KBM-7 (cell line): ENCODE measurements at places on chromosomes 7 and 10.

DNA sequence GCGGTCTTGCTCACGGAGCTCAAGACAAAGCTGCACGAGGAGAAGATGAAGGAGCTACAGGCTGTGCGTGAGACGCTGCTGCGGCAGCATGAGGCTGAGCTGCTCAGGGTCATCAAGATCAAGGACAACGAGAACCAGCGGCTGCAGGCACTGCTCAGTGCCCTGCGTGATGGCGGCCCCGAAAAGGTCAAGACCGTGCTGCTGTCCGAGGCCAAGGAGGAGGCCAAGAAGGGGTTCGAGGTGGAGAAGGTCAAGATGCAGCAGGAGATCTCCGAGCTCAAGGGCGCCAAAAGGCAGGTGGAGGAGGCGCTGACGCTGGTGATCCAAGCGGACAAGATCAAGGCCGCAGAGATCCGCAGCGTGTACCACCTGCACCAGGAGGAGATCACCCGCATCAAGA, 51.4 kb downstream of the JAKMIP3 start:
- DNase-seq: no peak

GRCh38 chr10:49001402-49001801, 61.8 kb upstream of the LRRC18 start:
- peak; percentile 6 for DNase-seq

GRCh38 chr10:15642095-15642494, 77.6 kb downstream of the ITGA8 start:
- DNase-seq: no peak

GRCh38 chr7:121913947-121914675, 41.1 kb downstream of the PTPRZ1 start:
- no peak for DNase-seq

DNA sequence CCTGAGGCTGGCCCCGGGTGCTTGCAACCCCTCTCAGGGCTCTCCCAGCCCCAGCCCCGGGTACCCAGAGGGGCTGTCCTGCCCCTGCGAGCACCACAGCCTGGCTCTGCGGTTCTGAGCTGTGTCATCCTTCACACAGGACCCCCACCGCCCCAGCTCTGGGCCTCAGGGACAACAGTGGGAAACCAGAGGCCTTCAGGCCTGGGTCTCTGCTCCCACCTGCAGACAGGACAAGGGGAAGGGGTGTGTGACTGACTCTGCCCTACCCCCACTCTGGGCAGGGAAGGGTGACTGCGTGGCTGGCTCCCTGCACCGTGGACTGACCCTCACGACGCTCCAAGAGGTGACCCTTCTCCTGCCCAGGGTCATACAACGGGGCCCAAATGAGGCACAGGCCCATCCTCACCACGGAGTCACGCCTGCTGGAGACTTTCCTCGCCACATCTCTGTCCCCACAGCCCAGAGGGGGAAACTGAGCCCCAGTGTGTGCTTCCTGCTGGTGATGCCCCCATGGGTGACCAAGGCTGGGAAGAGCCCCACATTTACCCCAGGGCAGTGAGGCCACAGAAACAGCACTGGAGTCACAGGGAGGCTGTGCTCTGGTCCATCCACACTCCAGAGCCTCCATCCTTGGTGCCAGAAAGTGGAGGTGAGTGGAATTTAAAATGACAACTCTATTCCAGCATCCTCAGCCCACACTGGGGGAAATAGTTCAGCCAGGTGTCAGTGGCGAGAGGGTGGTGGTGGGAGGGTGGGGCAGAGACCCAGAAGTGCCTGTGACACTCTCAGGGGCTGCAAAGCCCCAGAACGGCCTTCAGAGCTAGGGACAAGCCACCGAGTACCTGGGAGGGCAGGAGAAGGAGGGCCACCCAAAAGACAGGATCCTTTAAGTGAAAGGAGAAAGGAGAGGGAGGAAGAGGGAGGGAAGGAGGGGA, 13.6 kb downstream of the CAMK2B start:
- DNase-seq: no peak

- DNase-seq: peak; percentile 11
These were observed at the start of gene SEMA3E for GRCh38 chr7:83648464-83649241. SEMA3E (minus strand) TSS chr7:83649139.

GRCh38 chr10:133461027-133461426, 7.3 kb downstream of the SCART1 start:
- DNase-seq: no peak

DNA sequence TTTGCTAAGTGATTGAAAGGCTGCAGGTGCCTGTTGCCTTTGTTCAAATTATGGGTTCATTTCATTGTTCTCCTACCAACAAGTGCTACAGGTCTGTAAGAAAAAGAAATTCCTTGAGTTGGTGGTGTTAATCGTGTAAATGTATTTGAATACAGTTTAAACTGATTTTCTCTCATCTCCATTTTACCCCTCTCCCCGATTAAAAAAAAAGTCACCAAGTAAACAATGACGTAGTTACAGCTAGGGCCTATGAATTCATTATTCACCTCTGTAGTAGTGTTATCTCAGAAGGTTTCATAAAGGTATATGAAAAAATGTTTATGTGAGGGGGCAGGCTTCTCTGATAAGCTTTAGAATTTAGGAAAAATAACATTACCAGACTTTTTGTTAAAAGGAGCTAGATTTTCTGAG, 1.1 kb downstream of the REEP3 start:
- DNase-seq: no peak

DNA sequence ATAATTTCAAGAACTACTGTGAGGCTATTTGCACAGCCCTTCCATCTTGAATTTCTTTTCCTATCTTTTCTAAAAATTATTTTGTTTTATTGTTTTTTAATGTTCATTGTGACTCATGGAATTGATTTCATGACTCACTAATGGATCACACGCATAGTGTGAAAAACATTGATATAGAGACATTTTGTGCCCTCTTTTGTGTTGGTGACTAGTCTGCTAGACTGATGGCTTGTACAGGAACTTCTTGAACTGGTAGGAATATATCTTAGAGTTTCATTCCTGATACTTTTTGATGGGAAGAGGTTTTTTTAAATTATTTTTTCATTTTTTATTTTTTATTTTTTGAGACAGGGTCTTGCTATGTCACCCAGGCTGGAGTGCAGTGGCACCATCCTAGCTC, 12.6 kb upstream of the NOC3L start:
- no peak for DNase-seq

DNA sequence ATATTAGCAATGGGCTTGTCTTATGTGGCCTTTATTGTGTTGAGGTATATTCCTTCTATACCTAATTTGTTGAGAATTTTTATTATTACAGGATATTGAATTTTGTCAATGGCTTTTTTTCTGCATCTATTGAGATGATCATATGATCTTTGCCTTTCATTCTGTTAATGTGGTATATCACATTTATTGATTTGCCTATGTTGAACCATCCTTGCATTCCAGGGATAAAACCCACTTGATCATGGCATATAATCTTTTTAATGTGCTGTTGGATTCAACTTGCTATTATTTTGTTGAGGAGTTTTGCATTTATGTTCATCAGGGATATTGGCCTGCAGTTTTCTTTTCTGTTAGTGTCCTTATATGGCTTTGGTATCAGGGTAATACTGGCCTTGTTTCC, 91.8 kb upstream of the KLF14 start:
- no peak for DNase-seq

- no peak for DNase-seq
These were observed 9.8 kb downstream of the TNS3 start for GRCh38 chr7:47572094-47572445.

DNA sequence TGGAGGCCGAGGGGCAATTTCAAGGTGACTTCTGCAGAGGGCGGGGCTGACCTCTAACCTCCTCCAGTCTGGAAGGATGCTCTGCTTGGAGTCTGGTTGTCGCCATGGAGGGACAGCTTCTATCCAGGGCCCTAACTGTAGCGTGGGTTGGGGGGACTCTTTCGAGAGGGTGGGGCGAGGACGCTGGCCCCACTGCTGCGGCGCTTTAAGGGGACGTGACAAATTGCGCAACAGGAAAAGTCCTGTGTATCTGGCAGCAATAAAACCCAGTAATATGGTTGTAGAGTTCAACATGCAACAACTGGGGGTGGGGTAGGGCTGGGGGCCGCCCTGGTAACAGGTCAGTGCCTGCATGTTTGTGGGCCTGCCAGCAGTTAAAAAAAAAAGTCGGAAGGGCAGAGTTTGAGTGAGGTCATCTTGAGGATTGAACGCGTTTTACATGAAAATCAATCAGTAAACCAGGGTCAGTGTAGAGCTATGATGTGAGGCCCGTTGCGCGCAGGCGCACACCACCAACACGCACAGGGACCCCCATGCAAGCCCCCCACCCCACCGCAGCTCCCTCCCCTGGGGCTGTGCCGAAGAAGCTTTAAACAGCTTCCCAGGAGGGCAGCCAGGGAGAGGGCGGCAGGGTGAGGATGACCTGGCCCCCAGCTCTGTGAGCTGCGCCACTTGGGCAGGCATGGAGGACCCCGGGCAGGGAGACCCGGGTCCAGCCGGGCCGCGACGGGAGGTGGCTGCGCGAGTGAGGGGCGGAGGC, 4.3 kb downstream of the SHH start:
- DNase-seq: peak; percentile 87

GRCh38 chr10:125029584-125030242, 87.8 kb downstream of the ZRANB1 start:
- DNase-seq: no peak

DNA sequence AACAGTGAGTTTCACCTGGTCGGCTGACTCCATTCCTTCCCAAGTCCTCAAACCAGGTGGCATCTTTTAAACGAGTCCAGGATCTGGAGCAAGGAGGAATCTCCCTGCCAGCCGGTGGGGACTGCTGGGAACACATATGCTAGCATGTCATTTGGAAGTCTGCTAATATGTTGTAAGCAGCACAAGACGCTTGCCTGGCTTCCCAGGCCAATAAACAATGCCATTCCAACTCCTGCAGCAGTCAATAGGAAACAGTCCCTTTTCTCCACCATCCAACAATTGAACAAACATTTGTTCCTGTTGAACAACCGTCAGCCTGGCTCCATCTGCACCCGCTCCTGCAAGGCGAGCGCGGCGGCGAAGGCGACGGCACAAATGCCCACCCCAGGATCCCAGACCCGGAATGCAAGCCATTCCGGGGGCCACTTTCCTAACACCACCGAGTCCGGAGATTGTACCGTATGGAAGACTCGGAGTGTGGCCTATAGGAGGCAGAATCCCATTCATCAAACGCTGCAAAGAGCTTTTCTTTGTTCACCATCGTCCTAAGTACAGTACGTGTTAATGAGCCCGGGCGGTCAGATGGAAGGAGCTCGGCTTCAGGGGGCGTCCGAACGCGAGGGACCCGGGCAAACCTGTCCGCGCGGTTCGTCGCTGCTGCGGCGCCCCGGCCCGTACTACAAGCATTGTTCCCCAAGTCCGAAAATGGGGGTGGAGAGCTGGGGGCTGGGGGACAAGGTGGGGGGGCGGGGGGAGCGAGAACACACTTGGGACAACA, 1.6 kb downstream of the FAM53B start:
- peak; percentile 60 for DNase-seq

DNA sequence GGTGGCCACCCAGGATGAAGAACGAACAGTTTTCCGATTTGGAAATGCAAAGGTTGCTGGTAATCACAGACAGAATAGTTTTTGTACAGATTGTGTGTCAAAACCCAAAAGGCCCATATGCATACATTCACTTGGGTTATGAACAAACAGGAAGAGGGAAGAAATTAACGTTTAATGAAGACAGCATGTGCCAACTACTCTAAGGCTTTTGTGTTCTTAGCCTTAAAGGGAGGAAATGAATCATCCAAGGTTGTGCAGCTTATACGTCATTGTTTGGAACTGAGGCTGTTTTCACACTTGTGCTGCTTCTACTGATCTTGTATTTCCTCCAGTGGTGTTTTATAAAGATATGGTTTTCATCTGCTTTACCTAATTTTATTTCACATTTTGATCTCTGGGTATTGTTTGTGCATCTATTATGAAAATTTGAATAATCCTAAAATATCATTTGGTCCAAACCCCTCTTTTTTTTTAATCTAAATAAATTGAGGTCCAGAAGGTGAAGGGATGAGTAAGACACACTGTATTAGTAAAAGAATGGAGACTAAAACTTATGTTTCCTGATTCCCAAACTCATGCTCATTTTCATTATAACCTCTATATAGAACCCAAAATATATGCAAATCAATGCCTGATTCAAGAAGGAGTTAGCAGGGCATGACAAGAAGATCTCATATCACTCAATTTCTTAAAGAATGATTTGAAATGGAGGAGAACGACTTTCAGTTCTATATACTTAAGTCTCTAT, 373.1 kb downstream of the THSD7A start:
- DNase-seq: peak; percentile 34

DNA sequence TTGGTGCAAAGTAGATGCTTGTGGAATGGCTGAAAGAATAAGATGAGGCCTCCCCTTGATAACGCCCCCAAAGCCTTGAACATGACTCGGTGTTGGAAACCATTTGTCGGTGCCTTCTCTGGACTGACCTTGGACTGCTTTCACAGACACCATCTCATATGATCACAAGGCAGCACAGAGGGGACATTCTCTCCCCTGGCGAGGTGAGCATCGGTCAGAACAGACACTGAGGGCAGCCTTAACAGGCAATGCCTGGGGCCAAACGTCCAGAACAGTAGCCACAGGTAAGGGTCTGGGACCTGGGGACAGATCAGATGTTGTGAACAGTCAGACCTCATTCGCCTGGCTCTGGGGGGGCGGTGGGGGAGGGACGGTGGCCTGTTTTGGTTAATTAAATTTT, 2.8 kb upstream of the TRRAP start:
- no peak for DNase-seq

- DNase-seq: no peak
These were observed 340.9 kb downstream of the LRMDA start for GRCh38 chr10:75772153-75772887.

- peak; percentile 46 for DNase-seq
These were observed 28.4 kb downstream of the DNAJC9 start for GRCh38 chr10:73218431-73219191.

GRCh38 chr7:147089051-147089461, 972.5 kb downstream of the CNTNAP2 start:
- DNase-seq: no peak

DNA sequence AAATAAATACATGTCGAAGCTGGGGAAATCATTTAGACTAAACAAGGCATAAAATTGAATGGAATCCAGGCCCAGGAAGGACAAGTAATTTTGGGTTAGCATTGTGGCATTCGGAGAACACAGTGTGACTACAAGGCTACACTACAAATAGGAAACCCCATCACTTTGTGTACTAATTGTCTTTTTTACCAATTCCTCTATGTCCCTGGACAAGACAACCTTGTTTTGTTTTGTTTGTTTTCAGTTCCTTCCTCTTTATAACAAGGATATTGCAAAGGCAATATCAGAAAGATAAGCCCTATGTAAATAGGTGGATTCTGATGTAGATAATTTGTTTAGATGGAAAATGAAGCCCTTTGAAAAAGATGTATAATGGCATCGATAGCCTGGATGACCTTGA, 215.9 kb upstream of the MKLN1 start:
- no peak for DNase-seq

DNA sequence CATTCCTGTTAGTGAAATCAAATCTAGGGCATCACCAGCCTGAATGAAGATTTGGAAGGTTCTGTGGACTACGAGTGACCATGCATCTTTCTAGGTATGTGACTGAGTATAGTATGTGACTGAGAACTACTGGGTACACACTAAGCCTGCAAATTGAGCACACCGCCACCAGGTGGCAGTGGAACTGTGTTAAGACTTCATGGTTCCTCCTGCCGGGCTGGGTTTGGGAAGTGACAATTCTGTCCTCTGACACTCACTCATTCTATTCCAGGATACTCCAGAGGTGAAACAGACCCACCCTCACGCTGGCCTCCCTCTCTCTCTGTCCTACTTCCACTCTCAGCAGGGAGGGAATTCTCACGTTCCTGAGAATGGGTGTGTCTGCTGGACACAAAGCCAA, 84.0 kb upstream of the TMEM248 start:
- peak; percentile 75 for DNase-seq
